ENCODE measurements at places on chromosomes 6 and 20.

DNA sequence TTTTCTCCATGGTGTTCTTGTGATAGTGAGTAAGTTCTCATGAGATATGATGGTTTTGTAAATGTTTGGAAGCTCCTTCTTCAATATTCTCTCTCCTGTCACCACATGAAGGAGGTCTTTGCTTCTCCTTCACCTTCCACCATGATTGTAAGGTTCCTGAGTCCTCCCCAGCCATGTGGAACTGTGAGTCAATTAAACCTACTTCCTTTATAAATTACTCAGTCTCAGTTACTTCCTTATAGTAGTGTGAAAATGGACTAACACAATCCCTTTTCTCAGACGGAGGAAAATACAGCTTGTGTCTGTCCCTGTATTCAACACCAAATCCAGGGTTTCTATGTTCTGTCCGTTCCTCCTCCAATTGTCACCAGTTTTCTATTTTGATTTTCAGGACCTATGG lies 181.0 kb downstream of the ALDH8A1 start:
- DNase-seq: no peak

- no peak for DNase-seq
Observed at GRCh38 chr20:59616306-59616705, 12.0 kb downstream of the PHACTR3 start.

DNA sequence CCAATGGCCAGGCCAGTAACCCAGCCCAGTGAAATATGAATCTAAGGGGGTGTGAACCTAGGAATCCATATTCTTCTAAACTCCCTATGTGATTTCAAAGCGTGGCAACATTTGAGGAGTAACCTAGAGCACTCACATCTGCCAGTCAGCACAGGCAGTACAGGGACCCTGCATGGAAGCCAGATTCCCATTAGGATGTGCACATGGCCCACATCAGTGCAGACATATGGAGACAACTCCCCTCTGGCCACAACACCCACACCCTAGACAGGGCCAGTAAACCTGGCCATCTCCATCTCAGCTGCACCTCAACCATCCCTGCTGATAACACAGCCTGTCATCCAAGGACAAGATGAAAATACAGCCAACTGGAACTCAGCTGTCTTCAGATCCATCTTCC lies 56.5 kb downstream of the KIF16B start:
- no peak for DNase-seq

GRCh38 chr6:90739339-90739738 lies 152.5 kb upstream of the MAP3K7 start:
- DNase-seq: no peak
